Activated T-helper 17 cell treated with anti-CD3 and anti-CD28 coated beads, Interleukin-2, amount 50 U/mL, for 72 hours (primary cell): ENCODE measurements at places on chromosomes 3 and 15. TPM values are rescaled to one million over a fixed set of nuclear protein-coding genes. Genes with fewer than 3 reads are reported as not detected.

Gene C2CD4A
- total RNA-seq: 1.3 TPM

Gene UBR1
- 37.4 TPM for total RNA-seq

Gene SNURF
- total RNA-seq: 4.9 TPM

Gene ST3GAL6
- not detected for total RNA-seq

Gene MEIS2
- not detected for total RNA-seq

Gene GOLGA8N
- total RNA-seq: 6.3 TPM

Gene GRAMD1C
- total RNA-seq: 0.32 TPM

GRCh38 chr3:58474967-58475578 lies 16.8 kb upstream of the KCTD6 start:
- ATAC-seq: no peak

- ATAC-seq: no peak
Measured at GRCh38 chr15:58604455-58604923, 145.0 kb downstream of the ADAM10 start.

GRCh38 chr3:23750573-23751210 lies 55.1 kb upstream of the UBE2E1 start:
- ATAC-seq: no peak

DNA sequence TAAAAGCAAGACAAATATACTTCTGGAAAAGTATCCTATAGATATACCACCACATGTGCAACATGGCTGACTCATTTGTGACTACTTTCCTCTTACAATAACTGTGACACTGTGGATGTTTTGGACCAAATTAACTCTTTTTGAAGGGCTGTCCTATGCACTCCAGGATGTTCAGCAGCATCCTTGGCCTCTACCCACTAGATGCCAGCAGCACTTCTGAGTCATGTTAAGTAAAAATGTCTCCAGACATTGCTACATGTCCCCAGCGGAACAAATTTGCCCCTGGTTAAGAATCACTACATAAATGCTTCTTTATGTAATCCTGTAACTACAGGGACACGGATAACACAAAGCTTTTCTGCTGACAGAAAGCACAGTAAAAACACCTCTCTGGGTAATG lies 32.0 kb downstream of the RUVBL1 start:
- no peak for ATAC-seq

- no peak for ATAC-seq
Measured at GRCh38 chr3:11819146-11819689, 27.5 kb downstream of the TAMM41 start.

DNA sequence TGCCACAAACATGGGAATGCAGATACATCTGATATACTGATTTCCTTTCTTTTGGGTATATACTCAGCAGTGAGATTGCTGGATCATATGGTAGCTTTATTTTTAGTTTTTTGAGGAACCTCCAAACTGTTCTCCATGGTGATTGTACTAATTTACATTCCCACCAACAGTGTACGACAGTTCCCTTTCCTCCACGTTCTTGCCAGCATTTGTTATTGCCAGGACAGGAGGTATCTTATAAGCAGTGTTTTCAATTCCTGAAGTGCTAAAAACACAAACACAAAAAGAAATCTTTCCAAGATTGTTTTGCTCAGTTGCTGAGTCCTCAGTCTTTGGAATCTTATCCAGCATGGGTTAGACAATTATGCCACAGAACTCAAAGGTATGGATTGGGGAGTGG lies 13.5 kb downstream of the GTF2E1 start:
- ATAC-seq: no peak

DNA sequence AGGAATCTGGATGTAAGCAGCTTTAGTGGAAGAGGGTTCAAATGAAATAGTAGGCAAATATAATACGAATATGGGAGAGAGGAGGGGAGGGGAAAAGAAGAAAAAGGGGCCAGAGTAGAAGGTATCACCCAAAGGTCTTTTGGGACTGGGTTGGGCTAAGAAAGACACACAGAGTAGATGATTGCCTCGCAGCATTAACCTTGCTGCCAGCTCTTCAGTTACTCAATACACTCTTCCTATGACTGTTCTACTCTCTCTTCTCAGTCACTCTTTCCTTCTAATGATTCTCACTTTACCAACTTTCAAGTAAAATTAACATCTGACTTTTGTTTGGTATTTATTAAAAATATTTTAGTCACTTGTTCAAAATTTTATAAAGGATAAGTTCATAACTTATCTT lies 52.8 kb downstream of the CLASP2 start:
- no peak for ATAC-seq

DNA sequence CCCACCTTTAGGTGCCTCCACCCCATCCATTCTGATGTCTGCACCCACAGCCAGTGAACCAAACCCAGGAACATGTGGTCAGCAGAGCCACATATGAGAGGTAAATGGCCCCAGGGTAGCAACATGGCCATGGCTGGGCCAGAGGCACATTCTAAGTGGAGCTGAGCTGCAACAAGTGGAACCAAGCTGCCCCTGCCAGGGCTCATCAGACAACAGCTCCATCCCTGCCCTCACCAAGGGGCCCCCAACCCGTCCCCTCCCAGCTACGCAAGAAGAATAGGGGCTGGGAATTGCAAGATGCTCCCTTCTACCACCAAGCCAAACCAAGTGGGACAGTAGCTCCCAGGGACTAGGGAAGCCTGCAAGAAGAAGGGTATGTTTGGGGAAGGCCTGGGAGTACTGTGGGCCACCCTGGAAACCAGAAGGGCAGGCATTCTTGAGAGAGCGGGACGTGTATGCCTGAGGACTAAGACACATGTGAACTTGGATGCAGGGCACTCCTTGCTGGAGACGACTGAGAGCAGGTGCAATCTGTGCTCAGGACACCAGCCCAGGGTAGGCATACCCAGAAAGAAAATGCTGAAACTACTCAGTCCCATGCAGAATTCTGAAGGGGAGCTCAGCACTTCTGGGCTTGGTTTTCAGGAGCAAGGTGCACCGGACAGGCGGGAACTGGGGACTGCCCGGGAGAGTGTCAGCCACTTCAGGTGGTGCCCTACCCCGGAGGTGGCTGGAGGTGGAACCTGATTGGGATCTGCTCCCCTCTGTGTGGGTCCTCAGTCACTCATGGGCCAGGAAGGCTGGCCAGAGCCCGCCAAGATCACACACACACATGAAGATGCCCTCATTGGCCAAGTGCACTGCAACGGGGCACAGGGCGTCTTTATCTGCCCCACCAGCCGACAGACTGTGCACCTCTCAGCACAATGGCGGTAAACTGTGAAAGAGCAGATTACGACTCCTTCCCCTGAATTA lies 9.5 kb downstream of the MYL3 start:
- no peak for ATAC-seq

GRCh38 chr3:177608443-177608842 lies 411.2 kb upstream of the TBL1XR1 start:
- no peak for ATAC-seq

- no peak for ATAC-seq
Measured at GRCh38 chr3:138438896-138439295, 4.5 kb downstream of the ESYT3 start.

DNA sequence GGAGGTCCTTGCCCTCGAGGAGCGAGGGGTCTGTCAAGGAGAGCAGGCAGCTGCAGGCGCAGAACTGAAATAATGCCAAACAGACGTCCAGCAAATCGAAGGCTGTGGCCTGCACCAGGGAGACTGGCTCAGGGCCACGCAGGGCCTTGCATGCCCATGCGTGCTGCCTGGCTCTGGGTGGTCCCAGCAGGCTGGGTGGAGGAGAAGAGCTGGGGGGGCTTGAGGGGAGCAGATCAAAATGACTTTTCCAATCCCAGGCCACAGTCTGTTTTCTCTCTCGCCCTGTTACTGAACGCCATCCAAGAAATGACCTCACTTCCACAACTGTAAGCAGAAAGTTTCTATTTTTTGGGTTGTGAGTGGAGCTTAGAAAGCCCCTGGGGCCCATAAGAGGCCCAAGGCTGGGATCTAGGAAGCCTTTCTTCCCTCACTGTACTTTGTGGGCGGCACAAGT lies 96.9 kb upstream of the RPL32 start:
- no peak for ATAC-seq

GRCh38 chr3:195069501-195070251 lies 201.3 kb downstream of the XXYLT1 start:
- no peak for ATAC-seq

DNA sequence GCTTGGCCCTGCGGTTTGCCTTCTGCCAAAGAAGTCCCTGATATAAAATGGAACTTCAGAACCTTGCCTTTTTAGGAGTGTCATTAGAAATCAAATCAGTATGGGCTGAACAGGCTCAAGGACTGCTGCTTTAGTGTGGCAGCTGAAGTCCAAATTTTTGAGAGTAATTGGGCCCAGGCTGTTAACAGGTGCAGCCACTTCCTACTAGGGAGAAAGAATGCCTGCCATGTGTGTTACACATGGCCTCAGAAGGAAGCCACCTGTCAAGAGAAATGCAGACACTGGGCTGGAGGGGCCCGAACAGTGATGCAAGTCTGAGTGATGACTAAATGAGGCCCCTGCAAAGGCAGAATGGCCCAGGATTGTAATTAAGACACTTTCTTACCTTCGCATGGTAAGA lies 786.7 kb upstream of the CFAP20DC start:
- no peak for ATAC-seq

DNA sequence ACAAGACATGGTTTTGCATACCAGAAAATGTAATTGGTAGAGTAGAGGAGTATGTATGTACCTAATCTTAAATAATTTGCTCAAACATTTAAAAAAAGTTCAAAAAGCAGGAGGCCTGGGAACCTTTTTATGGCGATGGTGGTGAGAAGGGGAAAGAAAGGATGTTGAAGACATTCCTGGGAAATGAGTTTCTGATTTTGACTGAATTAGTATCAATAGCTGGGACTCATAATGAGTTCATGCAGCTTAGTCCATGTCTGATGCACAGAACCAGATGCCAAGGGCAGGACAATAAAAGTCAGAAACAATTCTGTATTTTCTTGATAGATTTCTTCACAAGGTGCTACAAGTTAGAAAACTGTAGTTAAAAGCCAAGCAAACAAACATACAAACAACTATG lies 395.3 kb downstream of the GAP43 start:
- no peak for ATAC-seq

GRCh38 chr3:195083659-195084058 lies 187.3 kb downstream of the XXYLT1 start:
- ATAC-seq: no peak

DNA sequence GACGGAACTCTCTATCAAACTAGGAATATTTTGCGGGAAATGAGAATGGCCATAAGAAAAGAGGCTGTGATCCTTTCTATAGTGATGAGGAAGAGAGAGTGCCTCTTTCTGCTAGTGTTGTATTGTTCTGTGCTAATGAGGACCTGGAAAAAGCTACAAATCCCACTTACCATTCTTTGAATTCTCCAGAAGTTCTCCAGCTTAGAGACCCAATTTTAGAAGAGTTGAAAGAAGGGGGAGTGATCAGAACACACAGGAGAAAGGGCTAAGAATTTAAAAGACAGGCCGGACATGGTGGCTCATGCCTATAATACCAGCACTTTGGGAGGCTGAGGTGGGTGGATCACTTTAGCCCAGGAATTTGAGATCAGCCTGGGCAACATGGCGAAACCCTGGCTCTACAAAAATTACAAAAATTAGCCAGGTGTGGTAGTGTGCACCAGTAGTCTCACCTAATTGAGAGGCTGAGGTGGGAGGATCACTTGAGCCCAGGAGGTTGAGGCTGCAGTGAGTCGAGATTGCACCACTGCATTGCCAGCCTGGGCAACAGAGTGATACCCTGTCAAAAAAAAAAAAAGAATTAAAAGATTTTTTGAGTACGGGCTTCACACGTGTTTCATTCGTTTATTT lies 126.9 kb downstream of the IQCH start:
- ATAC-seq: no peak

DNA sequence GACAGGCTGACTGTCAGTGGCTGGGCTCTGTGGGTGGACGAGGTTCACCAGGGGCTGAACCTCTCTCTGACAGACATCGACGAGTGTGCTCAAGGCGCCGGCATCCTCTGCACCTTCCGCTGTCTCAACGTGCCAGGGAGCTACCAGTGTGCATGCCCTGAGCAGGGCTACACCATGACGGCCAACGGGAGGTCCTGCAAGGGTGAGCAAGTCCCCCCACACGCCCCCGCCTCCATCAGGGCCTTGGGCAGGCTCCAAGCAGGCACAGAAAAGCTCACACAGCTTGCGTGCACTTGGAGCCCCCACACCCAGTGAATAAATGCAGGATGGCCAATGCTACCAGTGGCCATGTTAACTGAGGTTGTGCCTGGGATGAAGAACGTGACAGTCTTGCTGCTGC lies 82.3 kb downstream of the FBLN2 start:
- ATAC-seq: no peak

DNA sequence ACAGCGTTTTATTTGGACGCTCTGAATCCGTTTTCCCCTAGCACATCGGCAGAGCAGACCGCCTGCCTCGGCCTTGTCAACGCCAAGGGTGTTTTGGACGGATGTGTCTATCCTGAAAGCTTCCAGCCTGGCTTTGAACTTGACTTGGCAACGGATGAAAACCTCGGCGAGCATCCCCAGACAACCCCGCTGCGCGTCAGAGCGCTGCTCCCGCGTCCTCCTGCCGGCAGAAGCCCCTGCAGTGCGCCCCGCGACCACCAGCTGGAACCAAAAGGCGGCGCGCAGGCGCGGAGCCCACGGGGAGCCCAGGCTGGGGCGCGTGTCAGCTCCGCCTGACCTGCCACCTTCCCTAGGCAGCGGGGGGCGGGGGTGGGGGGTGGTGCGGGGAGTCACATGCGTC lies 26.2 kb upstream of the ARL8B start:
- no peak for ATAC-seq

GRCh38 chr15:57171426-57171825 lies 204.9 kb upstream of the CGNL1 start:
- no peak for ATAC-seq

GRCh38 chr3:112390783-112391641 lies 58.1 kb downstream of the CD200 start:
- ATAC-seq: peak; percentile 57
